Kidney epithelial cell (primary cell): ENCODE measurements at places on chromosomes 1 and 21. TPM values are rescaled to one million over a fixed set of nuclear protein-coding genes. Genes with fewer than 3 reads are reported as not detected.

Gene NPL
- 2.0 and 2.3 TPM in 2 replicates for total RNA-seq

Gene ACOT11
- 2.3 and 3.1 TPM in 2 replicates for total RNA-seq

Gene UMODL1
- total RNA-seq = not detected in 2 replicates

Gene DIRAS3
- 0.38 TPM in 1 of 2 replicates, not detected in the other for total RNA-seq

Gene RIMKLA
- total RNA-seq = 0.14 and 0.29 TPM in 2 replicates

Gene ADGRL2
- 25.1 and 25.4 TPM in 2 replicates for total RNA-seq

Gene TP73
- total RNA-seq = 0.04 and 0.07 TPM in 2 replicates

Gene CD5L
- not detected in 2 replicates for total RNA-seq

Gene CXADR
- 40.4 and 40.5 TPM in 2 replicates for total RNA-seq

Gene OR2M3
- not detected in 2 replicates for total RNA-seq

Gene KIAA1614
- total RNA-seq = 7.2 and 10.2 TPM in 2 replicates

Gene SPRR1A
- not detected in 2 replicates for total RNA-seq

Gene ITLN2
- not detected in 2 replicates for total RNA-seq

Gene TPTE
- not detected in 2 replicates for total RNA-seq

Gene FCRL5
- total RNA-seq = not detected in 2 replicates
